ENCODE measurements at places on chromosomes 3 and 15.

DNA sequence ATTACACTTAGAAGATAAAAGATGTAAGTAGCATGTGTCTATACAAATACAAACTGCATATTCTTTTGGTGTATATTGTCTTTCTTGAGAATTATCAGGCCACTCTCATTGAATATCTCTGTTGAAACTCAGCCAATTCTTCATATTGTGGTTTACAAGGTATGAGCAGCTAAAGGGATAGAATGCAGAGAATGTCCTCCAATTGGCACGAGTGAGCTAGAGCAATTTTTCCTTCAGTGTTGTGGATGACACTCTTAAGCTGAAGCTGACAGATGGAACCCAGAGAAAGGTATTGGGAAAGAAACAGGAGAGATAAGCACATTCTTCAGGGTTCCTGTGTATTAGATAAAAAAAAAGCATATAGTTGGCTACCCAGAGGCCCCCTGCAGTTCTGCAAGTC, 453.1 kb downstream of the EPHA3 start:
- DNase-seq = no peak

DNA sequence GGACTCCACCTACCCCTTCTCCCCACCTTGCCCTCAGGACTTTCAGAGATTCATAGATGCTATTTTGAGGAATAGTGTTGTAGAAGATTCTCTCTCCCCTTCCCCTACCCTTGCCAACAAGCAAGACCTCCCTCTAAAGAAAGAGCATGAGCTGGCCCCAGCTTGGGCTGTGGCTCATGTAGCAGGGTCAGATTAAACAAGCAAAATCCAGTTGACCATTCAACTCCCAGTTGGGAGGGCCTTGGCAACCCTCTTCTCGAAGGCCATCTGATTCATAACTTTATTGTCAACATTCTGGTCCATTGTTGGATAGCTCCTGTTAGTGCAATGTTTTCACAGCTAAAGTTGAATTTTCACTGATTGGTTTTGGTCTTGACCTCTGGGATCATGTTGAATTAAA, 41.1 kb downstream of the TNFAIP8L3 start:
- no peak for DNase-seq

- DNase-seq = no peak
Observed at GRCh38 chr3:4614070-4614469, 120.9 kb downstream of the ITPR1 start.

DNA sequence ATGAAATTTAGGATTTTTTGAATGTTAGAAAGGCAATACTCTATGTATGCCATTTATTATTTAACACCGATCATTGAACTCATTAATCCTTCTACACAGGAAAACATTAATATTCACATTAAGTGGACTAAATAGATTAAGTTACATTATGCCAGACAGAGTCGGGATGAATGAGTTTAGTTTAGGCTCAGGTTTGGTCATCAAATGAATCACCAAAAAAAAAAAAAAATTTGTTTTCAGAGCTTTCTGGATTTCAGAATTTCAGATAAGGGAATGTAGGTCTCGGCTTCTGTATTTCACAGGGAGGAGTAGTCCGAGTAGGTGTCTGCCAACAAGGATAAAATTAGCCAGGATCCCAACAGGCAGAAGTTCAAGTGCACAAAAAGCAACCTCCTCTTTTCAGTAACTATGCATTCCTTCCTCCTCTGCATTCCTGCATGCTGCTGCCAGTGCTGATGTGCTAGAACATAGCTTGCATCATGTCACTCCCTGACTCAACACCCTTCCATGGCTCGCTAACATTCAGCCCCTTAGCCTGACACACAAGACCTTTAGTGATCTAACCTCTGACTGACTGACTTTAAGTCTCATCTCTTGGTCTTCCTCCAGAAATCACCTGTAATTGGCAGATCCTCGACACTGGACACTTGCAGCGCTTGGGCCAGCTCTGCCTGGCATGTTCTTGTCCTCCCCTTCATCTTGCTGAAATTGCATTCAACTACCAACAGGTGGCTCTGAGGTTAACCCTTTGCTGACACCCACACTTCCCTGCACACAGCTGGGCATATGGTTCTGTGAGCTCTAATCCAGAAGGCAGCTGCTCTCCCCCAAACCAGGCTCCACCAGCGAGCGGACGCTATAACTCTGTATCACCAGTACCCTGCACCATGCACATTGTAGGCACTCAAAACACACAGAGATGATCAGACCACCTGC, 145.4 kb upstream of the PROK2 start:
- DNase-seq = no peak

DNA sequence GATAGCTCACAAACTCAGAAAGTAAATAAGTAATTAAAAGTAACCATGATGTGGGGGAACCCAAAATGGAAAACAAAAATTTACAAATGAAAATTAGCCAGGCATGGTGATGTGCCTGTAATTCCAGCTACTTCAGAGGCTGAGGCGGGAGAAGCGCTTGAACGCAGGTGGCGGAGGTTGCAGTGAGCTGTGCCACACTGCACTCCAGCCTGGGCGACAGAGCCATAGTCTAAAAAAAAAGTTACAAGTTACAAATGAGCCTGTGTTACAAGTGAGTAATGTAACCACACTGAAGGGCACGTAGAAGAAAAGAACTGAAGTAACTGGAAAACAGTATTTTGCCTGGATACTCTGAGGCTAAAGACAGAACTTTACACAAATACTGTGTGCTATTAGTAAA, 11.3 kb downstream of the EXOSC7 start:
- no peak for DNase-seq
